ENCODE measurements at places on chromosomes 1 and 21.
A peak's percentile ranks its signal among the peaks of the same experiment; 100 is the strongest.

DNA sequence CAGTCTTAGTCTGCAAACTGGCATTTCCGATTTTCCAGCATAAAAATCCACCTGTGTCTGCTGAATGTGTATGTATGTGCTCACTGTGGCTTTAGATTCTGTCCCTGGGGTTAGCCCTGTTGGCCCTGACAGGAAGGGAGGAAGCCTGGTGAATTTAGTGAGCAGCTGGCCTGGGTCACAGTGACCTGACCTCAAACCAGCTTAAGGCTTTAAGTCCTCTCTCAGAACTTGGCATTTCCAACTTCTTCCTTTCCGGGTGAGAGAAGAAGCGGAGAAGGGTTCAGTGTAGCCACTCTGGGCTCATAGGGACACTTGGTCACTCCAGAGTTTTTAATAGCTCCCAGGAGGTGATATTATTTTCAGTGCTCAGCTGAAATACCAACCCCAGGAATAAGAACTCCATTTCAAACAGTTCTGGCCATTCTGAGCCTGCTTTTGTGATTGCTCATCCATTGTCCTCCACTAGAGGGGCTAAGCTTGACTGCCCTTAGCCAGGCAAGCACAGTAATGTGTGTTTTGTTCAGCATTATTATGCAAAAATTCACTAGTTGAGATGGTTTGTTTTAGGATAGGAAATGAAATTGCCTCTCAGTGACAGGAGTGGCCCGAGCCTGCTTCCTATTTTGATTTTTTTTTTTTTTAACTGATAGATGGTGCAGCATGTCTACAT is 2.5 kb upstream of the OLFML3 start:
- DNase-seq: peak; percentile 75

DNA sequence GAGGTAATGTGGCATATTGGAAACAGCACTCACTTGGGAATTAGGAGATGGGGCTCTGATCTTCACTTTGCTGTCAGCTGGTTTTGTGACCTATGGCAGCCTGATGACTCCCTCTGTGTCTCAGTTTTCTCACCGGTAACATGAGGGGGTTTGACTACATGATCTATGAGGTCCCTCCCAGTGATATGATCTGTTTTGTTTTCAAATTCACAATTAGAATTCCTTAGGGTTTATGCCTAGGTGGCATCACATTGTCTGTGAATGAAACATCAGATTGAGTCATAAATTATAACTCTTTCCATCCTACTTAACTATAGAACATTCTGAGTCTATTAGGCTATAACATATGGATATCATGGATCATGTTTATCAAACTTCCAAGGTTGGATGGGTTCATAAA is 386.6 kb downstream of the PTBP2 start:
- DNase-seq: peak; percentile 12

GRCh38 chr1:180811886-180812285 is 100.8 kb upstream of the KIAA1614 start:
- DNase-seq: no peak

DNA sequence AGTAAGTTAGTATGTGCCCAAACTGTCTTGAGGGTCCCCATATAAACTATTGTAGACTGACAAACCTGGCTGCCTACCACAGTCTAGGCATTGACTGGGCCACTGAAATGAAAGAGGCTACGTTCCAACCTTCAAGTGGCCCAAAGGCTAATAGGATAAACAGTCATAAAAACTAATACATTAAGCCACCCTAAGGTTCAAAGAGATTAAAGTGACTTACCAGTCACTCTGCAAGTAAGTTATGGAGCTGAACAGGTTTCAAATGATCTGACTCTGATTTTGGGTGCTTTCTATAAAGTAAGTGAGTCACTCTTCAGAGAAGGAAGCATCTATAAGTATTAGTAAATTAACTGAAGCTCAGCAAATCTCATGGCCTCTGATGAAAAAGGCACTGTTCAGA is 38.0 kb downstream of the PLPP3 start:
- no peak for DNase-seq

- DNase-seq: peak; percentile 70
Observed at GRCh38 chr1:44808938-44809917, 905 bp downstream of the BTBD19 start.

- DNase-seq: peak; percentile 22
Observed at GRCh38 chr1:55039342-55040082, at the start of gene PCSK9. TSS of gene PCSK9 (plus strand) at chr1:55039548. CDS start at chr1:55039838, 290 bp downstream.

GRCh38 chr1:181776044-181776443 is 285.5 kb downstream of the ZNF648 start:
- DNase-seq: no peak

DNA sequence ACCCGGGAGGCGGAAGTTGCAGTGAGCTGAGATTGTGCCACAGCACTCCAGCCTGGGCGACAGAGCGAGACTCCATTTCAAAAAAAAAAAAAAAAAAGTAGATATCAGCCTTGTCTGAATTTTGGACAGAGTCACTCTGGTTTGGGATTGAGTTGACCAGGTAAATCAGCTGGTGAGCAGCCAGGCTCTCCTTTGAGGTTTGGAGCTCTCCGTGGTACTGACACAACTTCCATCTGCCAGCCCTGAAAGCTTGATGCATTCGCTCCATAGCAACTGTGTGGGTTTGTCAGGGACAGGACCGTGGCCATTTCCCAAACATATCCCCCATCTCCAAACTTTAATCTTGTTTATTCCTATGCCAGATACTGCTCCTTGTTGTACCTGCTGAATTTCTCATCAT is 155.2 kb downstream of the DMRTA2 start:
- no peak for DNase-seq

GRCh38 chr1:99659755-99660210 is 13.9 kb downstream of the PALMD start:
- no peak for DNase-seq

- DNase-seq: no peak
Observed at GRCh38 chr1:228827019-228827418, 91.7 kb downstream of the RHOU start.

DNA sequence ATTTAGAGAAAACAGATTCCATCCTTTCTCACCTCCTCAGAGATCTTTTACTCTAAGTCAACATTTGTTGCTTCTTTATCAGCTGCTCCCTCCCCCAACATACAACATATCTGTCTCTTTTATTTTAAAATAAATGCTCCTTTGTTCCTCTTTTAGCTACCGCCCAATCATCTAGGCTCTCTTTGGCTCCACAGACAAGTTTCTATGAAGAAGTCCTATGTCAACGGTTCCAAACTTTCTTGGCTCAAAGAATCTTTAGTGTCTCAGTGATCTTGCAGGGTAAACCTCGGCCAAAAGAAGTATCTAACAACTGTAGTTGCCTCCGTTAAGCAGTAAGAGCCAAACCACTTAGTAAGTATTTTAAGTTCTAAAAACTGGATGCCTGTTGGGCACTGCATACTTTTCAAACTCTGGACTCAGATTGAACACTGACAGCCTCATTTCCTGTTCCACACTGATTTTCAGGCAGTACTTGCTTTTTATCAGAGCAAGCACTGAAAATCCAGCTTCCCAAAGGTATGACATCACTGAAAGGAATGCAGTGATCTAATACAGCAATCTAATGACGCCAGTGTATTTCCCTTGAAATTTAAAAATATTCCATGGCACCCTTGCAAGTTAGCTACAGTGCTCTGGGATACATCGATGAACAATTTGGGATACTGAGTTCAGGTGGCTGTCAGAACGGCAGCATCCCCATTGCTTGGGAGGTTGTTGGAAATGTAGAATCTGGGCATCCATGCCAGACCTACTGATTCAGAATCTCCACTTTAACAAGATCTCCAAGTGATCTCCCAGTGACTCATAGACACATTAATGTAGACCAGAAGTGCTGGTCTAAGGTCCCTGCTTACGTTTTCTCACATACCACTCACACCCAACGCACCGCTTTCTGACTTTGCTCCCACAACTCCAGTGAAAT is 26.8 kb downstream of the EGLN1 start:
- peak; percentile 99 for DNase-seq

DNA sequence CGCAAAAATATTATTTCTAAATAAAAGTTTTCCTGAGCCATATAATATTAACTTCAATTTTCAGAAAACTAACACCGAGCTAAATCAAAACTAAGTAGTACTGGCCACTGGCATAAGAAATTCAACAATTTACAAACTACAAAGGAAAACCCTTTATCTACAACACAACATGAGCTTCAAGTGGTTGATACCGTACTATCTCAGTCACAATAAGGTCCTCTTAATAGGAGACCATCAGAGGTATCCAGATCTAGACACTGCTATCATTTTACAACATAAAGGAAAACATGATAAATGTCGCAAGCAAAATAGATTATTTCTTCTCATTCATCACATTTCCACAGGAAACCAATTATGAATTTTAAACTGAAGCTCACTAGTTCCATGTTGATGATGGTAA is 39.5 kb downstream of the GATAD2B start:
- DNase-seq: no peak

GRCh38 chr1:224698015-224698451 is 81.9 kb downstream of the CNIH3 start:
- DNase-seq: peak; percentile 44

- DNase-seq: no peak
Observed at GRCh38 chr1:5408401-5408800, 583.8 kb downstream of the NPHP4 start.

GRCh38 chr1:155051777-155052398 is 772 bp downstream of the ADAM15 start:
- peak; percentile 22 for DNase-seq

GRCh38 chr1:221241157-221241556 is 361.9 kb downstream of the HLX start:
- DNase-seq: no peak

GRCh38 chr1:161988413-161988812 is 35.3 kb downstream of the OLFML2B start:
- DNase-seq: no peak

- no peak for DNase-seq
Observed at GRCh38 chr21:15300131-15300530, 235.3 kb upstream of the NRIP1 start.

DNA sequence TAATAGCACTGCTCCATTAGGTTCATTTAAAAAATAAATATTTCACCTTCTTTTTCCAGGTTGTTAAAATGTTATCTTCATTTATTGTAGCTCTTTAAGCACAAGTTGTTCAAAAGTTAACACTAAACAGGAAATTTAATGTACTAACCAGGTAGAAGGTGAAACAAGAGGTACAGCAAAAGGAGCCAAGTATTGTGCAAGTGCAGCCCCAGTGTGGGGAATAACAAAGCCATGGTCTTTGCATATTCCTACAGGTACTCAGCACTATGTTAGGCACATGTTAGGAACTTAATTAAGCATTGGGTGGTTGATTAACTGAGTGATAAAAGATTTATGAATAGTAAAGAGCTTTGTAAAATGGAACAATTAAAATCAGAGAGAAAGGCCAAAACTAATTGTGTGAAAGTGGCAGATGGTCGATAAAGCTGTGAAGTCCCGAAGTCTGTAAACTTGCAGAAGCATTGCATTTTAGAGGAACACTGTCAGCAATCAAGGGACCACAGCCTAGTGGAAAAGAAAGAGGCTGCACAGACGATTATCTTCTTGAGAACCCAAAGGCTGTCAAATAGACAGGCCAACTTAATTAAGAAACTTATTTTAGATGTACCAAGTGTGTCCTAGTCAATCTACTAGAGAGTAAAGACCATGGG is 185.8 kb downstream of the SLC44A5 start:
- no peak for DNase-seq

- no peak for DNase-seq
Observed at GRCh38 chr21:41953249-41953830, 478 bp downstream of the C2CD2 start.

- peak; percentile 96 for DNase-seq
Observed at GRCh38 chr1:206631085-206631509, 4.2 kb upstream of the DYRK3 start.

- DNase-seq: no peak
Observed at GRCh38 chr1:57819893-57820292, 396.0 kb upstream of the DAB1 start.

GRCh38 chr1:13826591-13826990 is 126.6 kb downstream of the PRDM2 start:
- no peak for DNase-seq

- no peak for DNase-seq
Observed at GRCh38 chr21:44377201-44377921, 23.9 kb downstream of the TRPM2 start.

DNA sequence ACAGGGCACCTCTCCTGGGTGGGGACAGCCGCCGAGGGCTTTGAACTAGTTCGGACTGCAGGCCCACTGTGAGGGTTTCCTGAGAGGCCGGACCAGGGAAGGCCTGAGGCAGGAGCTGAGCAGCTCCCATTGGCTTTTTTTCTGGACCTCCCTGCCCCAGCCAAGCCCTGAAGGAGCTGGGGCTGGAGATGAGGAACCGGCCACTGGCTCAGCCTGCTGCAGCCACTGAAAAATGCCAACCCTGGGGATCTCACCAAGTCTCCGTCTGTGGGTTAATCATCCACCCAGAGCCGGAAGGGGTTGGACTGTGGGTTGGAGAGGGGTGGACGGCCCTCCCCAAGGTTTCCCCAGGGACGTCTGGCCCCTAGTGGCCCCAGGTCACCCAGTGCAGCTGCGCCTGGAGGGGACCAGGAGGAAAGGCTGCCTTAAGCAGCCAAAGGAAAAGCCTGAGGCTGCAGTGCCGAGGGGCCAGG is 2.5 kb downstream of the VWA1 start:
- DNase-seq: no peak

GRCh38 chr1:111615870-111616715 is 3.5 kb upstream of the RAP1A start:
- no peak for DNase-seq

- peak; percentile 81 for DNase-seq
Observed at GRCh38 chr1:219837274-219837993, 90.9 kb downstream of the SLC30A10 start.

DNA sequence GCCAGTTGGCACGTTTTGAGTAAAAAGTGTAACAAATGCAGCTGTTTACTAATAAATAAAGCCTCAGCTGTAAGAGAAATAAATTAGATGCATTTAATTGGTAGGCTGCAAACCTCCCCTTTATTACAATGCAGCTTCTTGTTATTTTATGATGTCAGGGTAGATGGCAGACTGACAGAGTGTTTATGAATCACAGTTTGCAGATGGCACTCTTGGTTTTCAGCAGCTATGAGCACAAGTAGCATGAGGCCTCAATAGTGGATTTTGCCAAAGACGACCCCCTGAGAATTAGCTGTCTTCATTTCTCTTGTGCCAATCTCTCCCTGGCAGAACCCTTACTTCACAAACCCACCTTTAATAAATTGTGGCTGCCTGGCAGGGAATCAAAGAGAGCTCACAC is 161.2 kb upstream of the C1orf87 start:
- no peak for DNase-seq

DNA sequence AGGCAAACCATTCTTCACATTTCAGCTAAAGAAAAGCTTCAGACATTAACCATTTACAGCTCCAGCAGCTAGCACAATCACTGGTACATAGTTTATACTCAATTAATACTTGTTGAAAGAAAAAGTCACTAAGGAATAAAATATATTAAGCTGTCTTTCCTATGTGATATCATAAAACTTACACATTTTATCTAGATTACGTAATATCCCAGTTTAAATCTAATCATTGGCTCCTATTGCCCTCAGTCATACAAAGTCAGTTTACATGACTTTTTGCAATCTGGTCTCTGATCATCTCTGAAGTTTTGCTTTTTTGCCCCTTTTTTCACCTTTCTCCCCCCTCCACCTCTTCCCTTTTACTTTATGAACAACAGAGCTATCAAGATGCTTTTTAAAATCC is 8.5 kb upstream of the PRRC2C start:
- DNase-seq: no peak

GRCh38 chr1:32201011-32201855 is 838 bp downstream of the CCDC28B start:
- DNase-seq: peak; percentile 55

Data from fibroblast of the aortic adventitia (primary cell).